ENCODE measurements at places on chromosomes 13 and 19. TPM values are rescaled to one million over a fixed set of nuclear protein-coding genes. Genes with fewer than 3 reads are reported as not detected.
A peak's percentile ranks its signal among the peaks of the same experiment; 100 is the strongest.

DNA sequence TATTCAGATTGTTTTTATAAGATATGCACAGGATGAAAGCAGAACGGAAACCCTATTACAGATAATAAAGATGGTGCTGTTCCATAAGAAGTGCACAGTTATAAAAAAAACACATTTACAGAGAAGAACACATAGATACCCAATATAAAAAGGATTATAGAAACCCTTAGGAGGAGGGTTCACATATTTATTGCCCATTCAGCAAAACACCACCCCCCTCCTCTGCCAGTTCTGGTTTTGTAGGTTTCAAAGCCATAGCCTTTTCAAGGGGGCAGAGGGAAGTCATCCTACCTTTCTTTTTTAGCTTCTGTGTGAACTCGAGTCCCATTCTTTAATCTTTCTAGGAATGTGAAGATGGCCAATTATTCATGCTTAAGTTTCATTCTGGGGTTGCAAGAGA is 511.2 kb downstream of the GPC5 start:
- H3K36me3 ChIP-seq: no peaks in the 10 kb centered on the region
- H3K4me3 ChIP-seq: no peak overlapping the region
- no peak overlapping the region for H3K27ac ChIP-seq
- DNase-seq: no peak

- no peaks in the 10 kb centered on the region for H3K4me1 ChIP-seq
- no peak overlapping the region for H3K4me3 ChIP-seq
- no peaks in the 10 kb centered on the region for H3K27me3 ChIP-seq
- no peak for DNase-seq
- no peaks in the 10 kb centered on the region for H3K36me3 ChIP-seq
These were observed 82.5 kb upstream of the MYCBP2 start for GRCh38 chr13:77409412-77409811.

GRCh38 chr19:16115301-16116039 is 3.8 kb downstream of the RAB8A start:
- H3K4me3 ChIP-seq: no peak overlapping the region
- no peaks in the 10 kb centered on the region for H3K27me3 ChIP-seq
- H3K4me1 ChIP-seq: peaks cover 7% of the 10 kb centered on the region
- H3K27ac ChIP-seq: no peak overlapping the region

GRCh38 chr13:66665991-66666390 is 564.1 kb downstream of the PCDH9 start:
- peaks cover 2% of the 10 kb centered on the region for H3K4me1 ChIP-seq
- DNase-seq: peak; percentile 88
- H3K4me3 ChIP-seq: no peak overlapping the region
- H3K27me3 ChIP-seq: no peaks in the 10 kb centered on the region
- no peak overlapping the region for H3K27ac ChIP-seq

The BEST2 gene
- total RNA-seq: not detected
